SK-N-SH (cell line): ENCODE measurements at places on chromosomes 16 and 17. TPM values are rescaled to one million over a fixed set of nuclear protein-coding genes. Genes with fewer than 3 reads are reported as not detected.
A peak's percentile ranks its signal among the peaks of the same experiment; 100 is the strongest.

DNA sequence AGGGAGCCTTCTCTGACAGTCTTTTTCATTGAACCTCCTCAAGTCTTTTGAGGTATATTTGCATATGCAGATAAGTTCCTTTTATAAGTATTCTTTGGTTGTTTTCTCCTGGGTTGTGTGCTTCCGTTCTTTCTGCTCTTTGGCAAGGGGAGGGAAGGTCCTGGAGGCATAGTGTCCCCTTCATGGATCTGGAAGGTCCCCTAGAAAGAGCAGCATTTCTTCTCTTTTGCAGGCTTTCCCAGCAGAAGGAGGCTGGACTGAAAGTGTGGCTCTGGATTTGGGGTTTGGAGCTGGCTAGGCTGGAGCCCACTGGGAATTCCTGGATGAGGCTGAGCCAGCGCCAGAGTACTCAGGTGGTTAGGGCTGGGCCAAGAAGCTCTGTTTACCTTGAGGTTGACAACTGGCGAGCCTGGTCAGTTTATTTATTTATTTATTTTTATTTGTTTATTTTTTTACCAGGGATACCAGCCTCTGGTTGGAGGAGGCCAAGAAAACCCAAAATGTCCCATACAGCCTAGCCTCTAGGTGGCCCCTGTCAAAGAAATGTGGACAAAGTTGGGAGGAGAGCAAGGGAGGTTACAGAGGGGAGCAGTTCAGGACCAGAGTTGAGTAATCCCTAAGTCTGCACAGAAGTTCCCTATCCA, 5.4 kb upstream of the TOP2A start:
- H3K4me1 ChIP-seq, result peaks cover 6% of the 10 kb centered on the region; the same call in 1 of the 2 replicates
- H3K4me3 ChIP-seq, result no peak overlapping the region
- no peak overlapping the region for H3K27ac ChIP-seq

- H3K36me3 ChIP-seq, result no peaks in the 10 kb centered on the region
- DNase-seq, result peak; percentile 91
- H3K27ac ChIP-seq, result no peak overlapping the region
- no peaks in the 10 kb centered on the region for H3K27me3 ChIP-seq
- no peak overlapping the region for H3K4me3 ChIP-seq
These were observed 7.5 kb upstream of the TMEM170A start for GRCh38 chr16:75471723-75472633.

DNA sequence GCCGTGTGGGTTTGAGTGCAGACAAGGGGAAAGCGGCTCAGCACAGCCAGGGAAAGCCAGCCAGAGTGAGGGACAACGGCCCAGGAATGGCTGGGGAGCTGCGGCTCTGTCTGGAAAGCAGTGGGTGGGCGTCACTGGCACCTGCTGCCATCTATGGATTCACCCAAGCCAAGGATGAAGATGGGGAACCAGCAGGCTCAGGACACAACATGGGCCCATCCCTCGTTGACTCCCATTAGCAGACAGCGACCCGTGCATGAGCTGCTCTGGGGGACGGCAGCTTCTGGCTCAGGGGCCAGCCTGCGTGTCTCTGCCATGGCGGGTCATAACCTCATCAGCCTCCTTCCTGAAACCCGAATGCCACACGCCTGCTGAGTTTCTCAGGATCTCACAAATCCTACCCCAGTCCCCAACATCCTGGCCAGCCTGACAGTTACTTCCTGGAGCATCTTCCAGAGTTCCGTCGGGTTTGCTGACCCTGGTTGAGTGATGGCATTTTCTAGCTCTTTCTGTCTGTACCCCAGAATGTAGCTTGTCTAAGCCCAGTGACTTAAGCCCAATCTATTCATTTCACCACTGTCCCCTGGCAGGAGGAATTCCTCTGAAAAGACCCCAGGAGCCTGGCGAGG, 50.7 kb downstream of the SLC7A5 start:
- no peaks in the 10 kb centered on the region for H3K27me3 ChIP-seq
- H3K27ac ChIP-seq, result no peak overlapping the region
- no peaks in the 10 kb centered on the region for H3K36me3 ChIP-seq
- H3K4me1 ChIP-seq, result peaks cover 2% of the 10 kb centered on the region; the same call in 1 of the 2 replicates
- no peak overlapping the region for H3K4me3 ChIP-seq
- no peak for DNase-seq

DNA sequence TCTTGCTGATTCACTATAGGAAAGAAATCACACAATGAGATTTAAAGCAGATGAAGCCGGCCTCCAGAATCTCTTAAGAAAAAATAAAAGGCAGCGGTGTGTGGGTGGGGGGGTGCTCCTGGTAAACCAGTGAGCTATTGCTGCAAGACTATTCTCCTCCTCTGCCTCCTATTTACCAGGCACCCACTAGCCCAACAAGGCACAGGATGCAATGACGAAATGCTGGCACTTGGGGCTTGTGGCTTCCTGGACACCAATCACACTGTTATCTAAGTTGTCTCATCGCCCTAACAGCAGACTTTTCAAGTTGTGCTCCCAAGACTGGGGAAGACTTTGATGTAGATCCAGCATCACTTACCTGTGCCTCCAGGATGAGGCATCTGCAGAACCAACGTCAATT, 50.2 kb upstream of the NDRG4 start:
- H3K36me3 ChIP-seq, result no peaks in the 10 kb centered on the region
- H3K4me3 ChIP-seq, result no peak overlapping the region
- DNase-seq, result no peak

DNA sequence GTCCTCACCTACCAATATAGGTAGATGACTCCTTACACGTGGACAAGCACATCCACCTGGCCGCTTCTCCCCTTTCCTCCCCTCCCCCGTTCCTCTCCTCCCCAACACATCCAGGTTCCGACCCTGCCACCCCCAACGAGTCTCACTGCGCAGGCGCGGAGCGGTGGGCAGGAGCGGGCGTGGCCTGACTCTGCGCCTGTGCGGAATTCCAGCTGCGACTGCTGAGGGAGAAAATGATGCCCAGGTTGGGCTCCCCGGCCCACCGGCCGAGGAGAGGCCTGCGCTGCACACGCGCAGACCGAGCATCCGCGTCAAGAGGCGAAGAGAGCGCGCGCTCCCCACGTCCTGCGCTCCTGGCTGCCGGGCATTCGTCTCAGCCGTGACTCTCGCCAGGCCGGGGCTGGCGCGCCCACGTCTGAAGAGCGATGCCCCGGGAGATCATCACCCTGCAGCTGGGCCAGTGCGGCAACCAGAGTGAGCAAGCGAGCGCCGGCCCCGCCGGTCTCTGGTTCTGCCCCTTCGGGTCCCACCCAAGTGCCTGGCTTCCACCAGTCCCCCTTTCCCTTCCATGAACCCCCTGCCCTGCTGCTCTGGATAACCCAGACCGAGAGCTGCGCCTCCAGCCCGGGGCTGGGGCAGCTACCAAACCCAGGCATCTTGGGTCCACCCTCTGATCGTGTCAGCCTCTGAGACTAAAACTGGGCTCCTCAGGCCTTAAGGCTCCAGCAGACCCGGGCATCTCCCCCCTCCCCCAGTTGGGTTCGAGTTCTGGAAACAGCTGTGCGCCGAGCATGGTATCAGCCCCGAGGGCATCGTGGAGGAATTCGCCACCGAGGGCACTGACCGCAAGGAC, at the start of gene TUBG2:
TUBG2 (plus strand) TSS at position 206 of the 853 bp plus-strand sequence; CDS start at position 426, 220 bp downstream.
- peak within 1 kb of the TSS; percentile 72 for H3K4me3 ChIP-seq
- no peaks in the 10 kb centered on the region for H3K27me3 ChIP-seq
- H3K4me1 ChIP-seq, result peaks cover 12% of the 10 kb centered on the region; the same call in 1 of the 2 replicates
- H3K36me3 ChIP-seq, result peaks cover 7% of the 10 kb centered on the region; the same call in 1 of the 2 replicates
- peak within 1 kb of the TSS; percentile 87 for H3K27ac ChIP-seq
- DNase-seq, result peak; percentile 98

- H3K4me3 ChIP-seq, result no peak overlapping the region
- no peaks in the 10 kb centered on the region for H3K27me3 ChIP-seq
- H3K4me1 ChIP-seq, result no peaks in the 10 kb centered on the region; the same call in 1 of the 2 replicates
- H3K27ac ChIP-seq, result no peak overlapping the region
- peaks cover 24% of the 10 kb centered on the region for H3K36me3 ChIP-seq
These were observed 10.5 kb downstream of the OMG start for GRCh38 chr17:31286587-31286986.

- peaks cover 16% of the 10 kb centered on the region; the same call in 1 of the 2 replicates for H3K36me3 ChIP-seq
- peak; percentile 85 for DNase-seq
- H3K4me1 ChIP-seq, result peaks cover 23% of the 10 kb centered on the region; the same call in 1 of the 2 replicates
These were observed 64.0 kb downstream of the MYO18A start for GRCh38 chr17:29115961-29116803.

GRCh38 chr17:34728771-34729310, 149.5 kb downstream of the TMEM132E start:
- H3K27me3 ChIP-seq, result no peaks in the 10 kb centered on the region
- H3K36me3 ChIP-seq, result no peaks in the 10 kb centered on the region
- H3K27ac ChIP-seq, result no peak overlapping the region
- H3K4me3 ChIP-seq, result no peak overlapping the region

GRCh38 chr16:49399594-49400364, 26.2 kb downstream of the C16orf78 start:
- H3K36me3 ChIP-seq, result no peaks in the 10 kb centered on the region
- H3K4me3 ChIP-seq, result no peak overlapping the region
- no peaks in the 10 kb centered on the region for H3K4me1 ChIP-seq
- DNase-seq, result no peak

DNA sequence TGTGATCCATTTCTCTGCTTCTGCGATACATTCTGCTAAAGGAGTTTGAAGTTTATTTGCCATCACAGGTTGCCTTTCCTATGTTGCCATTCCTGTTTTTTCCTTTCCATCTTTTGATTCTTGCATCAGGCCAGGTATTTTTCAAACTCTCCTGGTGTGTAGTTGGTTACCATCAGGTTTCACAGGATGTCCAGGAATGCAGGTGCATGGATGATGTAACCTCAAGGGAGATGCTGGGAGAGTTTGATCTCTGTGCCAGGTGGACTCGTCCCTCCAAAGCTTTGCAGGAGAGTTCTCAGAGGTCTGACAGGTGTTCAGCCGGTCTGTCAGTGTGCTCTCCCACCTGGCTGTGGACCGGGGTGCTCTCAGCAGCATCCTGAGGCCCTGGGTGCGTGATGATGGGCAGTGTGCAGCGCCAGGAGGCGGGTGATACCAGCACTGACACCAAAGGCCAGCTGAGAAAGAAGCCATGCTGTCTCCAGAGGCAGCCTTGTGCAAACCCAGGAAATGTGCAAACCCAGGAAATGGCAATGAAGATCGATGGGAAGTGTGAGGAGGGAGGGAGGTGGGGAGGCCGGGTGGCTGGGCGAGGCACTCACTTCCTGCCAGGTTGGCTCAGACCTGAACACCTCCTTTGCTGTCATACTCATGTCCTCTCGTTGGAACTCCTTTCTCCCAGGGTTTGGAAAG, 1.7 kb downstream of the ATP2C2 start:
- no peak for DNase-seq
- no peaks in the 10 kb centered on the region for H3K36me3 ChIP-seq
- no peak overlapping the region for H3K4me3 ChIP-seq
- H3K27me3 ChIP-seq, result peaks cover 81% of the 10 kb centered on the region
- H3K4me1 ChIP-seq, result no peaks in the 10 kb centered on the region
- no peak overlapping the region for H3K27ac ChIP-seq

- peaks cover 8% of the 10 kb centered on the region for H3K27me3 ChIP-seq
- DNase-seq, result peak; percentile 75
- H3K4me1 ChIP-seq, result peaks cover 13% of the 10 kb centered on the region; the same call in 1 of the 2 replicates
These were observed at the start of gene ZNF423 for GRCh38 chr16:49855822-49856671. Gene ZNF423 (minus strand): TSS chr16:49856112. CDS start chr16:49855774, 338 bp downstream.

DNA sequence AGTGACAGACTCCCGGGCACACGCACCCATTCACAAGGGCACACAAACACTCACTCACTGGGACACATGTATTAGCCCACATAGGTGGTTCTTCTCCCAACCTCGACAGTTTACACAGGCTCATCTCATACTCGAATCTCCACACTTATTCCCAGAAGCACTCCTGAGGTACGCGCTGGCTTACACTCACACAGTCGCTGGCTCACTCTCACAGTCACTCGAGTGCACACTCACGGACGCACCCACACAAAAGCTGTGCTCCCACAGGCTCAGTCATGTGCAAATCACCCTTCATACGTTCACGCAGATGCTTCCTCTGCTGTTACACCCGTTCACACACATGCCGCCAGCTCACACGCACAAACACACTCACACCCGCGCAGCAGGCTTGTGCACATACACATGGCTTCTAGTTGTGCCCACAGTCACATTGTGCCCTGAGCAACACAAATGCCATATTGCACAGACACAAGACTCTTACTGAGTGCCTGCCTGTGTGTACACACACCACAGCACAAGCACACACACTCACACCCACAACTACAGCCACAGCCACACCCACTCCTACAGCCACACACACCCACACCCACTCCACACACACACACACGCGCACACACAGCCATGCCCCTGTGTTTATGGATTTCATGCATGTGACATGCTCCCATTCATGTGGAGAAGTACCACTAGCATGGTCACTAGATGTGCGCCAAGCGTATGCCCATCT, 8.4 kb upstream of the PRR29 start:
- H3K4me1 ChIP-seq, result no peaks in the 10 kb centered on the region
- no peak for DNase-seq
- H3K4me3 ChIP-seq, result no peak overlapping the region
- H3K27me3 ChIP-seq, result peaks cover 18% of the 10 kb centered on the region

DNA sequence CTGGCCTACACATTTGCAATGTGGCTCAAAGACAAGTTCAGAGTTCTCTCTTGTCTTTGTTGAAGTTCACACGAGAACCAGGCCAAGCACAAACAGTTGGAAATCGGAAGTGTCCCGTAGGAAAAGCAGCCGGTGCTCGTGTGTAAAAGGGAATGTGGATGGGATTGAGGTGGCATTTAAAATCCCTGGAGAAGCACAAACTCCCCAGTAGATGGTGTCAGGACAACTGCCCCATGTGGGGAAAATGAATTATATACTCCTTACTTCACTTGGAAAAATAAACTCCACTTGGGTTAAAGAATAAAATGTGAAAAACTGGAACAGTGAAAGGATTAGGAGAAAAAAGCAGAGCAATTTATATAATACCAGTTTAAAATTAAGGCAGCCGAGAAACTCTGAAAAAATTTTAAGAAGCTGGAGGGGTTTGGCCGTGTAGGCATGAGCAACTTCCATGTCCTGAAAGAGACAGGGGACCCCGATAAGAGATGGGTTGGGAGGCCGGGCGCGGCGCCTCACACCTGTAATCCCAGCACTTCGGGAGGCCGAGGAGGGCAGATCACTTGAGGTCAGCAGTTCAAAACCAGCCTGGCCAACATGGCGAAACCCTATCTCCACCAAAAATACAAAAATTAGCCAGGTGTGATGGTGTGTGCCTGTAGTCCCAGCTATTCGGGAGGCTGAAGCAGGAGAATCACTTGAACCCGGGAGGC, 28.1 kb downstream of the CBFA2T3 start:
- no peaks in the 10 kb centered on the region for H3K36me3 ChIP-seq
- no peak overlapping the region for H3K4me3 ChIP-seq
- no peaks in the 10 kb centered on the region for H3K4me1 ChIP-seq
- DNase-seq, result no peak
- H3K27ac ChIP-seq, result no peak overlapping the region

- no peak for DNase-seq
- H3K4me1 ChIP-seq, result no peaks in the 10 kb centered on the region
- H3K27ac ChIP-seq, result no peak overlapping the region
These were observed 45.3 kb downstream of the COX4I1 start for GRCh38 chr16:85844786-85845185.

GRCh38 chr17:80945736-80946135, 45.9 kb upstream of the CHMP6 start:
- H3K27ac ChIP-seq, result no peak overlapping the region
- peaks cover 33% of the 10 kb centered on the region; the same call in 1 of the 2 replicates for H3K36me3 ChIP-seq
- H3K4me1 ChIP-seq, result no peaks in the 10 kb centered on the region
- peak; percentile 36 for DNase-seq
- no peaks in the 10 kb centered on the region for H3K27me3 ChIP-seq
- no peak overlapping the region for H3K4me3 ChIP-seq

The CPHXL2 gene
- not detected in 2 replicates for polyA plus RNA-seq

The SCARF1 gene
- polyA plus RNA-seq, result 0.39 TPM in 2 replicates

The SDK2 gene
- 0.02 TPM in 2 replicates for polyA plus RNA-seq

The CBX8 gene
- 2.1 and 2.9 TPM in 2 replicates for polyA plus RNA-seq

The PRRT2 gene
- 28.1 and 29.3 TPM in 2 replicates for polyA plus RNA-seq

The DBF4B gene
- polyA plus RNA-seq, result 8.3 and 9.6 TPM in 2 replicates

The ZFP3 gene
- 1.5 and 2.3 TPM in 2 replicates for polyA plus RNA-seq

The NARF gene
- polyA plus RNA-seq, result 128 and 130 TPM in 2 replicates

The KCNG4 gene
- 0.02 TPM in 1 of 2 replicates, not detected in the other for polyA plus RNA-seq

The ZNF174 gene
- 10.5 and 12.9 TPM in 2 replicates for polyA plus RNA-seq

The NPIPB2 gene
- polyA plus RNA-seq, result 4.7 and 9.3 TPM in 2 replicates
